Subcutaneous preadipocyte (primary cell): ENCODE measurements at places on chromosomes 12 and 14. TPM values are rescaled to one million over a fixed set of nuclear protein-coding genes. Genes with fewer than 3 reads are reported as not detected.

The KRT72 gene
- total RNA-seq = not detected in 2 replicates

The TCL1A gene
- total RNA-seq = not detected in 2 replicates

The SLC7A8 gene
- total RNA-seq = 2.2 and 3.3 TPM in 2 replicates

The OTOGL gene
- total RNA-seq = under 0.01 and 0.20 TPM in 2 replicates
